ENCODE measurements at places on chromosomes 16 and 17.

GRCh38 chr16:3595110-3595486 is 16.3 kb downstream of the SLX4 start:
- DNase-seq = no peak

DNA sequence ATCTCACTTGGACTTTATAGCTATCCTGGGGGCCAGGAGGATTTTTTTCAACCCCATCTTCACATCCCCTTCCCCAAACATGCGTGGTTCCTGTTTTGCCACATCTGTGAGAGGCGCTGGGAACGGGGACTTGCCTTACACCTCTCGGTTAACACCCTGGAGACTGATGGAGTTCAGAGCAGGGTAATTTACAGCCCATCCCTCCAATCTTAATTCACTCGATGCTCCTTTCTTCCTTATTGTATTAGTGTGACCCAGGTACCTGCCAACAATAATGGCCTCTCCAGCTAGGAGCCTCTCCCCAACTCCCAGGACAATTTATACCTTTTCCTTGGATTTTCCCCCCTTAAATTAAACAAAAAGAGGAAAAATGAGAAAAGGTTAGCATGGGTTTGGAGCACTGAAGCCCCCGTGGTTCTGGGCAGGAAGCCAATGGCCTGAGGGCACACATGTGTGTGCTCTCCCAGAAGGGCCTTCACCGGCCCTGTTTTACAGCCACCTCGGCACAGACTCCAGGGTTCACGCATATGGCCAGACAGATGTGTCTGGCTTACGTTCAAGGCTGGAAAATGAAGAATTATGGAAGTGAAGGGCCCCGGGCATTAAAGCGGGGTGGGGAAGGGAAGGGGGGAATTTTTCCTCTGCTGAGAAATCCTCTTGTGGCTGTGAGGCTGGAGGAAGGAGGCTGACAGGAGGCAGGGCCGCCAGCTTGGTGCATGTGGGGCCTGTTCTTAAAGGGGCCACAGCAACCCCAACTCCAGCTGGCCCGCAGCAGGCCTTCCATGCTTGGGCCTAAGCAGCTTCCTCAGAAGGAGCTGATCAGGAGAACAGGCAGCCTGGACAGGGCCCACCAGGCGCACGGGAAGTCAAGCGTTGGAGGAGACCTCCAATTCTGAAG is 21.4 kb downstream of the HIC1 start:
- no peak for DNase-seq

DNA sequence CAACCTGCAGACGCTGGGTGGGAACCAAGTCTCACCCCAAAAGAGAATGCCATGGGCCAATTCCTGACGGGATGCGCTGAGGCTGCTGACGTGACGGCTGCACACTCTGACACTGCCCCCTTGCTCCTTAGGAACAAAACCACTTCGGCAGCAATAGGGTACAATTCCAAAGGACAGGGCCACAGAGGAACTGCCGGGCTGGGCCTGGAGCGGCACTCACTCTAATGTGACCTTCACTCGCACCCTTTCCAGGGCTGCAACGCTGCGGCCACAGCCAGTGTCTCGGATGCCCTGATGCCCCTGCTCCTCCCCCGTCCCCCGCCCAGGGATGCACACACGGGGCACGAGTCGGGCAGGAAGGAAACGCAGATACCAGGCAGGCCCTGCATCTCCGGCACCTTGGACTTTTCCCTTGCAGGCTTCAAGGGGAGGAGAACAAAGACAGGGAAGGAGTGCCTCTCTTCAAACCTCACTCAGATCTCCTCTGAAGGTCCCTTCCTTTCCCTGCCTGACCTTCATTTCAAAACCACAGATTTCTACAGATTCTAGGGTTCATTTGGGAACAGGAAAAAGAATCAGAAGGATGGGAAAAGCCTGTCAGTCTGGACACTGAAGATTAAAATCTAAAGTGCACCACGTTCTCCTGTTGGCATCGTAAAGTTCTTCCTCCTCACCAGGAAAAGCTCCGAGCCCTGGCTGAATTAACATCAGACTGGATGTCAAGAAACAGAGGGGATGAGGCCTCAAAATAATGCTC is 2.3 kb downstream of the PITPNA start:
- DNase-seq = no peak

DNA sequence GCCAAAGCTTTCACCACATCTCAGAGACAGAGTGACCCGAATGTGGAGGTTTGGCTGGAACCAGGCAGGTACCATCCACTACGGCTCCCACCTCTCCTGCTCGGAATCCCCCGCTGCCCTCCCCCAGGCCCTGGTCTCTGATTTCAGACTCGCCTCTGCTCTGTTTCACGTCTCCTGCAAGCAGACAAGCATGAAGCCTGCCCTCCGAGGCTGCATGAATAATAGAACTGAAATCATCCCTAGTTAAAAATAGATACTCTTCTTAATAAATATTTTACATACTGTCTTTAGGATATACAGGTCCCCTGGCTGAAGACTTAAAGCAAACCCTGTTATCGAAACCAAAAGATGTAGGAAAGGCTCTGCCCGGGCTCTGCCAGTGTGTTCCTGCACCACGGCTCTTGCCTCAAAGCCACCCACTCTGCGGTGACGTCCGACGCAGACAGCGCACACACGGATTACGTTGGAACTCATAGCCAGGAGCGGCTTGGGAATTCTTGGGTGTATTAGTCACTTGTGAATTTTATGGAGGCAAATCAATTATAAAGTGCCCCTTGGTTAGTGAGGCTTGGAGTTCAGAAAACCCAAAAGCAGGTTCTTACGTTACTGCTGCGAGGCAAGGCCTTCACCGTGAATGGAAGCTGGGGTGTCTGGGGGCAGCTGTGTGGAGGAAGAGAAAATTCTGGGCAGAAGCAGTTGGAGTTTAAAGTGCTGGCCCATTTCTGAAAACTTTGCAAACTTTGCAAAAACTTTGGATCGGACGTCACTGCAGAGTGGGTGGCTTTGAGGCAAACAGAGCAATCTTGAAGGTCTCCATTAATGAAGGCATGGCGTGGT is 25.6 kb upstream of the NPTX1 start:
- DNase-seq = peak; percentile 85

DNA sequence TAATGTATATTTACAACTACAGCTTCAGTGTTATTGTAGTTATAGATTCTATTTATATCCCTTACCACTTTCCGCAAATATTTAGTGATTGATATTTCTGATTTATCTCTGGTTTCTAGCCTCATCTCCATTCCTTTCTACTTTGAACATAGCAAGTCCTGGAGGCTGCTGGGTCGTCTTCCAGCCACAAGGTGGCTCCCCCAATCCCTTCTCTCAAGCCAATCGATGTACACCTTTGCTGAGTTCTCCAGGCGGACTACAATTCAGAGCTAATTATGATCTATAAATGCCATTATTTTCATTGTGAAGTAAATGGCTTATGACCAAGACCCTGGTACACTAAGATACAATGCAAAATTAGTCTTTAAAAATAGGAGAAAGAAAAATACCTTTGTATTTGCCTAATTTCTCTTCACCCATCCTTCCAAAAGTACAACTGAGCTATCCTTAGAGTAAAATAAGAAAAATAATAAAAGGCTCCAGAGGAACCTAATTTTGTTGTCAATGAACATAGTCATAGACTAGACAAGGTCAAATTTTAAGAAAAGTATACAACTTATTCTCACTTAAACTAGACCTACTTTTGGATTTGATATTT is 122.1 kb downstream of the SKAP1 start:
- peak; percentile 75 for DNase-seq

GRCh38 chr17:75091855-75092327 is 4.1 kb downstream of the SLC16A5 start:
- no peak for DNase-seq

- no peak for DNase-seq
These were observed 9.7 kb downstream of the GAA start for GRCh38 chr17:80110927-80111701.

- DNase-seq = no peak
These were observed 8.9 kb downstream of the MRPL27 start for GRCh38 chr17:50364061-50364458.

GRCh38 chr16:22373662-22374310 is 633 bp downstream of the CDR2 start:
- peak; percentile 32 for DNase-seq

DNA sequence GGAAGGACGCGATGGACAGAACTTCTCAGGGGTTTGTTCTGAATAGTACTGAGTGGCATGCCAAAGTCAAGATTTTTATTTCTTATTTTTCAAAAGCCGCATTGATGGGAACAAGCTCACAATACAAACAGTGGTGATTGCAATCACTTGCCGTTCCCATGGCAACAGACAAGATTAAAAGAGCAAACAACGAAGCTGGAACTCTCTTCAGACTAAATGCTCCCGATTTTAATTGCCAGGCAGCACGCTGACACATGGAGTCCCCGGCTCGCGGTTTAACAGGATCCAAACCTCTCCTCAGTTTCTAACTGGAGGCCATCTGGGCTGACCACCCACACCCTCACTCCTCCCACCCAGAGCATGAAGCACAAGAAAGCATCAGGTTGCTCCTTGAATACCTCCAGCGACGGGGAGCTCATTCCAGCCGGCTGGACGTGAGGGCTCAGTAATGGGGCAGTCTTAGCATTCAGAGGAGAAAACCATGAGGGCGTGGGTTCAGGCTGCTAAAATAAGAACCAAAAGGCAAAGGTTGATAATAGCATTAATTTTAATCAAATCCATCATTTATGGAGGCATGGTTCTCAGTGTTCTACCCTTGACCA is 41.5 kb downstream of the AIPL1 start:
- DNase-seq = no peak

GRCh38 chr16:1188432-1189189 is 35.7 kb downstream of the CACNA1H start:
- DNase-seq = peak; percentile 34

- DNase-seq = no peak
These were observed 16.9 kb downstream of the DHRS7B start for GRCh38 chr17:21143695-21144094.

- no peak for DNase-seq
These were observed 19.8 kb downstream of the EARS2 start for GRCh38 chr16:23537390-23537789.

DNA sequence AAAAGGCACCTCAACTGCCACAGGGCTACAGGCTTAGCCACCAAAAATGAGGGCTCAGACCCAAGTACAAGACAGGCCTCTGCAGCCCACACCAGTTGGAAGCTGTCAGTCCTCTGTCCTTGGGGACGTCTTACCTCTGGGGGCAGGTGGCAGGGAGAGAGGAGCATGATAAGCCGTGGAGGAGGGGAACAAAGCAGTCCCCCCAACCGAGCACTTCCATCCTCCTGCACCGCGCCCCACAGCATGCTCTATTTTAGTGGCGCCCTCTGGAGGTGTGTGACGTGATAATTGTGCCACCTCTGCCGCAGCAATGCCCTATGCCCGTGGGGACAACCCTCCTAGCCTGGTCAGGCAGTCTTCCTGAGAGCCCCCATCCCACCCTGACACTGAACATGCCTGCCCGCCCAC is 13.6 kb downstream of the G6PC3 start:
- no peak for DNase-seq

GRCh38 chr17:30203471-30203981 is 32.0 kb downstream of the SLC6A4 start:
- no peak for DNase-seq

DNA sequence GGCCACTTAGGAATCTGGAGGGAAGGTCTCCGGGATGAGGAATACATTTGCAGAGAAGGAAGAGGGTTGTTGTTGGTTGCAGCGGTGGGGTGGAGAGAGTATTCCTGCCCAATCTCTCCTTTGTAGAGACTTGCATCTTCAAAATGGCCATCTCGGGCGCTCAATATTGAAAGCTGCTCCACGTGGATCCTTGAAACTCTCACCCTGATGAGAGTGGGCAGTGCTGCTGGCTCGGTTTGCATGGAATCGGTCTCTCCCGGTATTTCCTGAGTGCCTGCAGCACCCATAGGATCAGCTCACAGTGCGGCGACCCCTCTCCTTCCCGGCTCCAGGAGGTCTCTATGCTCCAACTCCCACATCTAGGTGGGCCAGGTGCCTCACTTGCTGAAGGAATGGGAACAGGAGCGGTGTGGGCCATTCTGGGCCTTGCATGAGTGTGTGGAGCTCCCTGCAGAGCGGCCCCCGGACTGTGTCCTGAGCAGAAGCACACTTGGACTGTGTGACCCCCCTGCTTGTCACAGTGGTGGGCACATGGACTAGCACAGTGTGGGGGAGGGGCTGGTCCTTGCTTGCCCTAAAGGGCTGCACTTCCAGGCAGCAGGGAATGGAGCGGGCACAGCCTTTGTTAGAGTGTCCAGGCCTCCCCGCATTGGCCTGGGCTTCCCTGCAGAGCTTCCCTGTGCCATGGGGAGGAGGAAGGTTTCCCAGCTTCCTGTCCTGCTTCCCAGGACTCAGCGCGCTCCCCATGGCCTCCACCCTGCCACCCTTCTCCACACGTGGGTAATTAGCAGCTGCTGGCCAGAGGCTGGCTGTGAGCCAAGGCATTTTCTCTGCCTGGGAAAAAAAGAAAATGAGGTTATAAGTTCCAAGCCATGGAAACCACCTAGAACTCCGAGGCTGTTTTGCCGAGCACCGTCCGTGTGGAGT is 139.3 kb downstream of the IRF8 start:
- DNase-seq = no peak

DNA sequence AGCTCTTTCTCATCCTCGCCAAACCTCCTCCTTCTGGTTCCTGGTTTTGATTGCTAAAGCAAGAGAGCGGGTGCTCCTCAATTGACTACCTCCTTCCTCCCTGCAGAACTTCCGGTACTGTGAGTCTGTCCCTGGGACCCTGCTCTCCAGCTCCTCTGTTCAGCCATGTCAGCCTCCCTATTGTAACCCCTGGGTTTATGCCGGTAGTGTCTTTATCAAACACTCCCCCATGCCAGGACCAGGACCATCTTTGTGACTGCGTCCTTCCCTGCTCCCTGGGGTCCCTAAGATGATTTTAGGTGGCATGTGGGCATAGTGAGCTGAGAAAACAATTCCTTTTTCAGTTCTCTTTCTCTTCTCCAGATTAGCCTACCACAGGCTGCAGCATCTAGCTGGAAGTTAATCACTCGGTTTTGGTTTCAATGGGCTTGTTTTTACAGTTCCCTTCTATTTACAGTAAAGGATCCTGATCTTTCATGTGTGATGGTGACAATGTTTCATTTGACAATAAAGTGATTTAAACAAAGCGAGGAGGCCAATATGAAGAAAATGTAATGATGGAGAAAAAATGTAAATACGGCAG is 27.7 kb upstream of the IL21R start:
- DNase-seq = no peak

DNA sequence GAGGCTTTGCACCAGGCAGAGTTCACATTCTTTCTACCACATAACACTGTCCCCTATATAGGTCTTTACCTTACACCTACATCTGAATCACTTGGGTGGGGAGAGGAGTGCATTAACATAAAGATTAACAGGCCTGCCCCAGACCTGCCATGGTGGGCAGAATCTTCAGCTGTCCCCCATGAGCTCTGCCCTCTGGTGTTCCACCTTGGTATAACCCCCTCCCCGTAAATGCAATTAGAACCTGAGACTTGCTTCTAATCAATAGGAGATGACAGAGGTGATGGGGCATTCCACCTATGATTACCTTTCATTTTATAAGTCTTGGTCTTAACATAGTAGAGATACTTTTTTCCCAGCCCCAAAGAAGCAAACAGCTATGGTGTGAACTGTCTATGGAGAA is 20.4 kb upstream of the GRIN2A start:
- DNase-seq = no peak

- peak; percentile 36 for DNase-seq
These were observed 4.6 kb downstream of the RPUSD1 start for GRCh38 chr16:783404-784161.

- no peak for DNase-seq
These were observed 1.6 kb upstream of the LRRC75A start for GRCh38 chr17:16493531-16494046.

Measured in cardiac fibroblast (primary cell).